ENCODE measurements at places on chromosomes 7 and 10.

GRCh38 chr10:122541541-122542002, 19.0 kb upstream of the DMBT1 start:
- DNase-seq, result no peak

- no peak for DNase-seq
Observed at GRCh38 chr10:133349577-133350011, 2.4 kb downstream of the PRAP1 start.

GRCh38 chr7:83429493-83429892, 219.4 kb downstream of the SEMA3E start:
- no peak for DNase-seq

- DNase-seq, result peak; percentile 65
Observed at GRCh38 chr10:114304017-114304570, 65.0 kb downstream of the VWA2 start.

- no peak for DNase-seq
Observed at GRCh38 chr7:49643736-49644135, 129.7 kb upstream of the VWC2 start.

DNA sequence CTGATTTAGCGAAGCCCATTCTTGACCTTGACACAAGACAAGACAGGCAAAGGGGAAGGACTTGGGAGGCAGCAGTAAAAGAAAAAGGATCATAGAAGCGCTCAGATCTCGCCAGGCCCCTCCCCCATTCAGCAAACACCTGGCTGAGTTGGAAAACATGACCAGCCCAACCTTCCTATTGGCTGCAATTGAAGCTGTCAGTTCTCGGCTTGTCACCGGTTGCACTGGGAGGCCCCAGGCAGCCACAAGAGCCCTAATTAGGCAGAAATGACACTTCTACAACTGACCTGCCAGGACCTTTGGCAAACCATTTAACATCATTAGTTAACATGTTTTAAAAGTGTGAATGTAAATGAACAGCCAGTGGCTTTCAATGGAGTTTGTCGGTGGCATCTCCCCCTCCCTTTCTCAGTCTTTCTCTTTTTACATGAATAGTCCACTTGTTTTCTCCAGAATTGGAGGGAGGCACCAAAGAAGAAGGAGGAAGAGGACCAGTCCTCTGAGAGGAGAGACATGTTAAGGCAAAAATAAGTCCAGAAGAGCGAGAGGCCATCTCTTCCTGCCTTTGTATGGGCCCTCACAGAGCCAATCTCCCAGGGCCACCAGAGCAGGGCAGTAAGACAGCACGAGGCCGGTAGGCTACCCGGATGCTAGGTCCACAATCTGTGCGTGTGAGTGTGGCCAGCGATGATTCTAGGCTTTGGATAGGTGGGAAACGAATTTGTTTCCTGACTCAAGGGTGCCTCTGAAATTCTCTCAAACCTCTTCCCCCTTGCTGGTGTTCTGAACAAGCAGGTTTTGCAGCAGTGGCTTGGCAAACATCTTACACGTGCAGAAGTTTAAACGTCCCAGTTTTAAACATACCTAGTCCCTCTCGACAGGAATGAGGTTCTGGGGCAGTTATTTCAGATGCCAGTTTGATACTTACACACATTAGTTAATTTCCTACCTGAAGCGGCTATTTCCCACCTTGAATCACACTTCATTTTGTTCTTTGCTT, 15.0 kb upstream of the ENO4 start:
- no peak for DNase-seq
